Epithelial cell of proximal tubule (primary cell): ENCODE measurements at places on chromosomes 16 and 17. TPM values are rescaled to one million over a fixed set of nuclear protein-coding genes. Genes with fewer than 3 reads are reported as not detected.

The KRTAP2-1 gene
- total RNA-seq = not detected in 2 replicates

The CHST6 gene
- 2.2 and 3.0 TPM in 2 replicates for total RNA-seq

The G6PC1 gene
- total RNA-seq = not detected in 2 replicates

The RAMP2 gene
- total RNA-seq = 1.0 and 4.3 TPM in 2 replicates

The ESRP2 gene
- 25.5 and 26.7 TPM in 2 replicates for total RNA-seq

The HSD17B1 gene
- 0.75 and 0.94 TPM in 2 replicates for total RNA-seq

The C1QTNF1 gene
- total RNA-seq = 2.1 and 2.2 TPM in 2 replicates

The RMI2 gene
- total RNA-seq = 13.7 and 26.2 TPM in 2 replicates

The C17orf107 gene
- 1.3 and 1.4 TPM in 2 replicates for total RNA-seq

The ZPBP2 gene
- total RNA-seq = not detected in 2 replicates

The RNF222 gene
- total RNA-seq = 0.12 and 0.80 TPM in 2 replicates

GRCh38 chr16:14496047-14496770, 133.9 kb downstream of the PARN start:
- no peak for DNase-seq

GRCh38 chr17:31417051-31417792, 25.7 kb downstream of the RAB11FIP4 start:
- DNase-seq = no peak

- DNase-seq = no peak
These were observed 18.3 kb upstream of the WFIKKN2 start for GRCh38 chr17:50816771-50817751.

DNA sequence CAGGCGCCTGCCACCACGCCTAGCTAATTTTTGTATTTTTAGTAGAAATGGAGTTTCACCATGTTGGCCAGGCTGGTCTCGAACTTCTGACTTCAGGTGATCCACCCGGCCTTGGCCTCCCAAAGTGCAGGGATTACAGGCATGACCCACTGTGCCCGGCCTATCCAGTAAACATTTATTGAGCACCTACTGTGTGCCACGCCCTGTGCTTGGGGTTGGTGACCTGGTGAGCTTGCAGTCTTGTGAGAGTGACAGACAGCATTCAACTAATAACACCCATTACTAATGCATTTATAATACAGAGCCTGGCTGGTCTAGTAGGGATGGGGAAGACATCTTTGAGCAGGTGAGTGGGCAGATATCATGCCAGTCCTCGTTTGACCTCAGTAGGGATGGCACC, 113.1 kb downstream of the SOCS1 start:
- no peak for DNase-seq

DNA sequence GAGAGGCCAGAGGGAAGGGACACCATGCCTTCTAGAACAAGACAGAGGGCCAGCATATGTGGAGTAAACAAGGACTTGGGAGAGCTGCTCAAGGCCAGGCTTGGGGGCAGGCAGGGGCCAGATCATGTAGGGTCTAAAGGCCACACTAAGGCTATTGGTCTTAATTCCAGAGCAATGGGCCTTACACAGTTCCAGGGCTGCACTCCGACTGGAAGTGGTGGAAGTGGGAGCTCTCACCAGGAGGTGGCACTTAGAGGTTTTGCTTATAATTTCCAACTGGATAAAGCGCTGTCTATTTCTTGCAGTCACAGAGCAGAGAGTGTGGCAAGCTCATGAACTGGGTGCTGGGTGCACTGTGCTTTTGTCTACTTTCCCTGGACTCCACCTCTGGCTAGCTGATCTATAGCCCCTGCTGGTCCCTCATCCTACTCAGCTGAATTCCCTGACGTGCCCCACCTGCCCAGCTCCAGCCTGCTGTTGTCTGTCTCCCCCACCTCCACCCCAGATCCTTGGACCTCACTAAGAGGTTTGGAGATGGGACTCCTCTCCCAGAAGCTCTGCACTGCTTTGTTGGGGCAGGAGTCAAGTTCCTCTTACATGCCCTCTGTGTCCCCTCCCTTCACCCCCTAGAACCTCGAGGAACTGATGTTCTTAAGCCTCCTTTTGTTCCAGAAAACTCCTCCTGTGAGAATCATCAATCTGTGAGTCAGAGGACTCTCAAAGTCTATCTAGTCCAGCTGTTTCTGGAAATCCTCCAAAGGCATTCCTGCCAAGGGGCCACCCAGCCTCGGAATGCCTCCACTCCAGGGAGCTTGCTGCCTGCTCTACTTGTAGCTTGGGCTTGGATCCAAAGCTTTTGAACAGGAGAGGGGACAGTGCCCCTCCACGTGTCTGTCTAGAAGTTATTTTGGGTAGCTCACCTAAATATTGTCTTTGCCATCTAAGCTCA, 48.1 kb upstream of the KSR1 start:
- DNase-seq = peak; percentile 54

DNA sequence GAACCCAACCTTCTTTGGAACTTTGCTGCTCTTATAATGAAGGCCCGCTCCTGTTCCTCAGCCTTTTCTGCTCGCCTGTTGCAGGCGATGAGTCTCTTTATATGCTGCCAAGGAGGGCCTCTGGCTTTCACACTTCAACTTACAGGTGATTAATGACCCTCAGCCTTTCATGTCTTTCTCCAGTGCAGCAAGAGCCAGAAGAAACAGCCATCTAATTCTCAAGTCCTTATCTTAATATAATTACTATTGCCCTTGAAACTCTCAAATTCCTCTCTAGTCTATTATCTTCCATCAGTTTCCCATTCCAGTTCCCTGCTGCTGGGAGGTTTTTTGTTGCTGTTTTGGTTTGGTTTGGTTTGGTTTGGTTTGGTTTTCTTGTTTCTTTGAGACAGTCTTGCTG, 121.8 kb upstream of the MED13 start:
- no peak for DNase-seq

- no peak for DNase-seq
These were observed 211.9 kb downstream of the PRKCA start for GRCh38 chr17:66514227-66514806.

GRCh38 chr17:77707546-77707945, 251.0 kb upstream of the TNRC6C start:
- DNase-seq = no peak

- no peak for DNase-seq
These were observed at the start of gene UNC13D for GRCh38 chr17:75843577-75844529. Gene UNC13D, minus strand, starts transcription at chr17:75844404. Its CDS starts 67 bp downstream, at chr17:75844337.

GRCh38 chr17:2237950-2238349, 65.6 kb downstream of the SMG6 start:
- no peak for DNase-seq

GRCh38 chr17:32019228-32019627, 12.0 kb downstream of the LRRC37B start:
- no peak for DNase-seq

DNA sequence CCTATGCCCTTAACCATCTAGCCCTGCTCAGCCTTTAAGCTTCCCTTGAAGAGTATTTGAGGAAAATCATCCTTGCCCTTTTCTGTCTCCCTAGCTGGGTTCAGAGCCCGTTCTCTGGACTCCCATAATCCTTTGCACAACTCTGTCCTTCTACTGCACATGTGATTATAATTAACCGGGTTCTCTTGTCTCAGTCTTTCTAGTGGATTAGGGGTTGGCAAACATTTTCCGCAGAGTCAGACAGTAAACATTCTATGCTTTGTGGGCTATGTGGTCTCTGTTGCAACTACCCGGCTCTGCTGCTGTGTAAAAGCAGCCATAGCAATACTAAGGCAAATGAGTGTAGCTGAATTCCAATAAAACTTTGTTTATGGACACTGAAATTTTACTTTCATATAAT, 80.0 kb downstream of the CDRT15 start:
- DNase-seq = no peak

DNA sequence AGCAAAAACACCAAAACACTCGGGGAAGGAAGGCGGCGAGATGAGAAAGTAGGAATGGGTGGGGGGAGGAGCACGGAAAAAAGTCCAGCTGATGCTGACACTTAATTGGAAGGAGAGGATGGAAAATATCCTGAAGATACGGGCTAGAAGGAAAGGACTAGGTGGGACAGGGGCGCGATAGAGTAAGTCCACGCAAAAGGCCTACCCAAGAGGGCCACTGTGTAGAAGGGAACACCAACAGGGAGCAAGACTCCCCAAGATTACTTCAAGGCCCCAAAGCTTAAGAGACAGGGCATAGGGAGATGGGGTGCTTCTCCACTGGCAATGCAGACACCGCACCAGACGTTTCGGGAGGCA, 736 bp downstream of the APPBP2 start:
- no peak for DNase-seq

DNA sequence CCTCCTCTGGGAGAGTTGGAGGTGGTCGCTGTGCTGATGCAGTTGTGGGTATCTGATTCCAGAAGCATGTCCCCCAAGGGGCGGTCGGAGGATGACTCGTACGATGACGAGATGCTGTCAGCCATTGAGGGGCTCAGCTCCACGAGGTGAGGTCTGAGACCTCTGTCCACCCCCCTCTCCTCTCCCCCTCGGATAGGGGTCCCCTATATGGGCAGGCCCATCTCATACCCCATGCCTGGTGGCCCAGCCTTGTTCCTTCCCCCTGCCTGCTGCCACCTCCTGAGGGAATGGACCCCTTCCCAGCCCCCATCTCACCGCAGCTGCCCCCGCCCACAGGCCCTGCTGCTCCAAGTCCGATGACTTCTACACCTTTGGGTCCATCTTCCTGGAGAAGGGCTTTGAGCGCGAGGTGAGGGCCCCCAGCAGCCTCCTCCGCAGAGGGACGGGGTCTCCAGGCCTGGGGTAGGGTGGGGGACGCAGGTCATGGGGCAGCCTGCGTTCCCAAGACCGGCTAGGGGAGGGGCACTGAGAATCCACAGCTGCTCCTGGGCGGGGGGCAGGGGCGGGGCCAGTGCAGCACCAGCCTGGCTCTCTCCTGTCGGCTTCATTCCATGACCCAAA, 39.2 kb downstream of the ADCY7 start:
- DNase-seq = no peak

- no peak for DNase-seq
These were observed at the start of gene NME3 for GRCh38 chr16:1771188-1771863. Gene NME3, minus strand, starts transcription at chr16:1771543. Its CDS starts 9 bp downstream, at chr16:1771534.

DNA sequence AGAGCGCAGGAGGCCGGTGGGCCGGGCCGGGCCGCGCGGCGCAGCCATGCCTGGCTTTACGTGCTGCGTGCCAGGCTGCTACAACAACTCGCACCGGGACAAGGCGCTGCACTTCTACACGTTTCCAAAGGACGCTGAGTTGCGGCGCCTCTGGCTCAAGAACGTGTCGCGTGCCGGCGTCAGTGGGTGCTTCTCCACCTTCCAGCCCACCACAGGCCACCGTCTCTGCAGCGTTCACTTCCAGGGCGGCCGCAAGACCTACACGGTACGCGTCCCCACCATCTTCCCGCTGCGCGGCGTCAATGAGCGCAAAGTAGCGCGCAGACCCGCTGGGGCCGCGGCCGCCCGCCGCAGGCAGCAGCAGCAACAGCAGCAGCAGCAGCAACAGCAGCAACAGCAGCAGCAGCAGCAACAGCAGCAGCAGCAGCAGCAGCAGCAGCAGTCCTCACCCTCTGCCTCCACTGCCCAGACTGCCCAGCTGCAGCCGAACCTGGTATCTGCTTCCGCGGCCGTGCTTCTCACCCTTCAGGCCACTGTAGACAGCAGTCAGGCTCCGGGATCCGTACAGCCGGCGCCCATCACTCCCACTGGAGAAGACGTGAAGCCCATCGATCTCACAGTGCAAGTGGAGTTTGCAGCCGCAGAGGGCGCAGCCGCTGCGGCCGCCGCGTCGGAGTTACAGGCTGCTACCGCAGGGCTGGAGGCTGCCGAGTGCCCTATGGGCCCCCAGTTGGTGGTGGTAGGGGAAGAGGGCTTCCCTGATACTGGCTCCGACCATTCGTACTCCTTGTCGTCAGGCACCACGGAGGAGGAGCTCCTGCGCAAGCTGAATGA, 606 bp downstream of the THAP11 start:
- no peak for DNase-seq

DNA sequence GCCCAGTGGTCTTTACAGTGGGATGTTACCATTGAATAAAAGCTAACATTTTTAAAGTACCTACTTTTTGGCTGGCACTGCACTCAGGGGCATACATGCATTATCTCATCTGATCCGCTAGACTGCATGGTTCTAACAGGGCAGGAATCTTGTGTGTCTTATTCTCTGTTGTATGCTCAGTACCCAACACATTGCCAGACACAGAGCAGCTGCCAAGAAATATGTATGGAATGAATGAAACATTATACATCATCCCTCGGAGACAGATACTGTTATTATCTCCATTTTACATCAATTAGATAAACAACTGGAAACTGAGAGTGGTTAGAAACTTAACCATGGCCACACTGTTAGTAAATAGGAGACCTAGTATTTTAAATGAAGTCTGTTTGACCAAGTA, 74.1 kb upstream of the CDH11 start:
- DNase-seq = no peak

- DNase-seq = no peak
These were observed 29.7 kb downstream of the NDEL1 start for GRCh38 chr17:8465356-8465755.

GRCh38 chr16:19698480-19699465, 19.3 kb downstream of the KNOP1 start:
- no peak for DNase-seq

GRCh38 chr17:22512997-22513538, 820.7 kb downstream of the KCNJ18 start:
- no peak for DNase-seq

DNA sequence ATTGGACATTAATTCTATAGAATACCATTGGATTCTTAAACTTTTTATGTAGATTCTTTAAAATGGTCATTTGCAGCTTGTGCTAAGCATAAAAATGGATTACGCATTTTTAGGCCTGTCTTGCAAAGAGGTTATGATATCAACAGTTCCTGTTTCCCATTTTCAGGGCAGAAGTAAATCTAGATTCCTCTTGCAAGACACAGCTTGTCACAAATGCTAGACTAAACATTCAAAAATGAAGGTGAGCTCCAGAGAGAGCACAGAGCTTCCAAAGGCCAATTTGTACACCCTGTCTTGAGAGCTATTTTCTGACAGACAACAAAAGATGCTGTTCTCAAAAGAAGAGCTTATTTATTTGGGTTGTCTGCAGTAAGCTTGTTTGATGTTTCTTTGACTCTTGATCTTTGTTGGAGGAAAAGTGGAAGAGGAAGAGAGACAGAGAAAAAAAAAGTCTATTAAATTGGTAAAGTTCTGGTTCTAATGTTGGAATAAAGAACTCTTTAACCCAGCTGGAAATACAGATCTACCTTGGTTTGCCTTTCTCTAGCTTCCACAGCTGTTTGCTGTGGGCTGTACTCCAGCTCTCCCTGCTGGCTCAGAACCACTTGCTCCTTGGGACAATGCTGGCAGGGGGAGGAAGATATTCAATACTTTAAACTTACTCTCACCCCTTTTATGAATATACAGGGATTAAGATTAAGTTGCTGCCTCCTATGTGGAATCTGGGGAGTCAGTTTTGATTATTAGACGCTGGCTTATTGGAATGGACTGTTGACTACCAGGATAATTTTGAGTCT, 651.8 kb downstream of the CDH11 start:
- DNase-seq = no peak

GRCh38 chr16:86437348-86437747, 73.0 kb upstream of the FOXF1 start:
- DNase-seq = no peak

DNA sequence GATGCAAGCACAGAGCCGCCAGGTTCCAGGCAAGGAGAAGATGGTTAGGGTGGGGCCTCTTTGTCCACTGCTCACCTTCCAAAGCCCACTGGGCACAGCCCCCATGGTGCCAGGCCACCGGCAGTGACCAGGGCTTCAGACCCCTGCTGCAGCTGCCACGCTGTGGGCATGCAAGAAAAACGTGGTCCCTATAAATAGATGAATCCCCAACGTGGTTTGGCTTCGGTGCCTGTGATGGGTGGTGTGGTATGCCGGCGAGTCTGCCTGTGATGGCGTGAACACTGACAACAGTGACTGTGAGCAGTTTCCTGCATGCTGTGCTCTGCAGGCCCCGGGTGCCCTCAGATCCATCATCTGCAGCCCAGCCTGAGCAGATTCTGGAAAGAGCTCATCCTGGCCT, 36.6 kb downstream of the RAB11FIP4 start:
- DNase-seq = no peak

GRCh38 chr17:63700528-63701455, 867 bp upstream of the LIMD2 start:
- DNase-seq = no peak

GRCh38 chr16:57306676-57307341, 22.3 kb upstream of the PLLP start:
- no peak for DNase-seq
